ENCODE measurements at places on chromosomes 6 and 20.

GRCh38 chr6:36703982-36704381 lies 6.4 kb downstream of the RAB44 start:
- no peak for DNase-seq

DNA sequence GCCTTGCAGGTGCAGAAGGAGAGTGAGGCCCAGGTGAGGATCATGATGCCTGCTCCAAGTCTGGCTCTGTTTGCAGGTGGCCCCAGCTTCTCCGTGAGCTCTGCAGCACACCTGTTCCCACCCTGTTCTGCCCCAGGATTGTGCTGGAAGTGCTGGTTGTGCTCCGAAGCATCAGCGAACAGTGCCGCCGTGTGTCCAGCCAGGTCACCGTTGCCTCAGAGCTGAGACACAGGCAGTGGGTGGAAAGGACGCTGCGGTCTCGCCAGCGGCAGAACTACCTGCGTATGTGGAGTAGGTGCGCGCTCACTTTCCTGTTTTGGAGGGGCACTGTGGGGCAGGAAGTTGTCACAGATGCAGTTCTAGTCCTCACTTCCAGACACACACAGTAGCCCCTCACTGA lies 25.0 kb downstream of the ERMARD start:
- no peak for DNase-seq

GRCh38 chr20:20992686-20993360 lies 113.3 kb downstream of the LINC00237 start:
- DNase-seq, result no peak

GRCh38 chr6:34027445-34027936 lies 118.4 kb downstream of the GRM4 start:
- DNase-seq, result peak; percentile 79
